ENCODE measurements at places on chromosomes 4 and X. TPM values are rescaled to one million over a fixed set of nuclear protein-coding genes. Genes with fewer than 3 reads are reported as not detected.

The ADGRG2 gene
- polyA plus RNA-seq, result 9.6 TPM

The ATP5ME gene
- polyA plus RNA-seq, result 586 TPM

The ACTRT1 gene
- polyA plus RNA-seq, result not detected

The GLA gene
- 15.0 TPM for polyA plus RNA-seq

The GLRA3 gene
- not detected for polyA plus RNA-seq

The HOPX gene
- 3.7 TPM for polyA plus RNA-seq

The ATP1B4 gene
- polyA plus RNA-seq, result not detected

The SUV39H1 gene
- polyA plus RNA-seq, result 2.8 TPM

The POF1B gene
- polyA plus RNA-seq, result 0.49 TPM

The CXCL8 gene
- 15.2 TPM for polyA plus RNA-seq

The TCEAL7 gene
- 0.53 TPM for polyA plus RNA-seq

Data from adipose tissue (tissue), 3 donors.